ENCODE measurements at places on chromosomes 1 and 21.

GRCh38 chr1:59419361-59420140 lies 122.7 kb downstream of the FGGY start:
- no peak for DNase-seq

GRCh38 chr1:64515427-64515826 lies 45.5 kb downstream of the CACHD1 start:
- DNase-seq = no peak

- DNase-seq = no peak
These were observed 24.6 kb upstream of the RNF187 start for GRCh38 chr1:228462560-228462959.

DNA sequence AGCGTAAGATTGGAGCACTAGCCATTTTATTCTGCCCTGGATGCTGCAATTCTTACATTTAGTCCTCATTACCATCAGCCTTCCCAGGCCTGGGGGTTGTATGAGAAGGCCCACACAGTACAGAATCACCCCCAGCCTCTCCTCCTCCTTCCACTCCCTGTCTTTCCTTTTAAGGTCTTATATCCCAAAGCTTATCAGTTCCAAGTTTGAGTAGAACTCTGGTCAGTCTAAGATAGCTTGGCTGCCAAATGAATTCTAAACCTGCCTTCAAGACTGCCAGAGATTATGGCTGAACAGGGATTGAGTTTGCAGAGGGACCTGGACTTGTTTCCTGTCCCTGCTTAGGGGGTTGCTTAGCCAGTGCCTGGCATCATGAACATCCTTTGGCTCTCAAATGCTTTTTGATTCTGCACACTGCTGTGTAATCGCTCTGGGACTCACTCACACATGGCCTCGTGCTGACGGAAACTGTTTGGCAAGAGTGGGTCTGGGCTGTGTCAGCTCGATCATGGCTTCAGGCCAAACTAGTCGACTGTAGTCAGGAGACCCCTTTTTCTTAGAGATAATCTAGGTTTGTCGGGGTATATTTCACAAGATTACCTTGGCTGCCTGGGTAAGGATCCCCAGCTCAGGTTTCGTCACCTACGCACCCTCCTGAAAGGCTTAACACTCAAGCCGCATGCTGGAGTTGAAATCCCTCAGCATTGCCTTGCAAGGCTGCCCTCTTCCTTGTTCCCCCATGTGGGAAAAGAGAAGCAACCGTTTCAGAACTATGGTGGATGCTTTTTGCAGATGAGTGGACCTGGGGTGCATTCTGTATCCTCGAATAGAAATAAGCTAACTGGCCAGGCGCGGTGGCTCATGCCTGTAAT lies 252.6 kb downstream of the NFIA start:
- no peak for DNase-seq

DNA sequence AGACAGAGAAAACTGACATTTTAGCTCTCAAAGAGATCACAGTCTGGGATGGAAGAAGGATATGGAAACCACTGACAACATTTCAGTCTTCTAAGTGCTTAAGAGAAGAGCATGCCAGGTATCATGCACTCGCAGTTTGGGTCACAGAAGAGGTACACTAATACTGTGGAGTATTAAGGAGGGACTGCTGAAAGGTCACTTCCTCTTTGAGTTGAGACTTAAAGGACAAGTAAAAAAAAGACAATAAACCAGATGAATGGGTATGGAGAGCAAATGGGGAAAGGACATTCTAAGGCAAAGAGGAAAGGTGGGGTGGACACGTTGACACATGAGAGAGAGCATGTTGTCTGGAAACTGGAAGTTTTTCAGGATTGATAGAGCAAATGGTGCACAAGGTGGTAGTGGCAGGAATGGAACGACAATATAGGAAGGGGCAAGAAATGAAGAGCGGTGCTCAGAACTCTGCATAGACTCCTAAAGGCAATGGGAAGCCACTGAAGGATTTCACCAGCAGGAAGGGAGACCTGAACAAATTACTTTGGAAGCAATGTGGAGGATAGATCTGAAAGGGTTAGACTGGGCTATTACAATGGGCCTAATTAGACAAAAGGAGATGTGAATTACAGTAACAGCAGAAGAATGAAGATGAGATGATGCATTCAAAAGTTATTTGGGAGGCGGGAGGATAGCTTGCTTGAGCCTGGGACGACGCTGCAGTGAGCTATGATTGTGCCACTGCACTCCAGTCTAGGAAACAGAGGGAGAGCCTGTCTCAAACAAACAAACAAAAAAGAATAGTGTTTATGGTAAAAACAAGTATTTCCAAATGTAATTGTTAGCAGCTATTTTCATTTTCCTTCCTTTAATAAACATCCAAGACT lies 11.1 kb downstream of the DIPK1A start:
- DNase-seq = no peak

DNA sequence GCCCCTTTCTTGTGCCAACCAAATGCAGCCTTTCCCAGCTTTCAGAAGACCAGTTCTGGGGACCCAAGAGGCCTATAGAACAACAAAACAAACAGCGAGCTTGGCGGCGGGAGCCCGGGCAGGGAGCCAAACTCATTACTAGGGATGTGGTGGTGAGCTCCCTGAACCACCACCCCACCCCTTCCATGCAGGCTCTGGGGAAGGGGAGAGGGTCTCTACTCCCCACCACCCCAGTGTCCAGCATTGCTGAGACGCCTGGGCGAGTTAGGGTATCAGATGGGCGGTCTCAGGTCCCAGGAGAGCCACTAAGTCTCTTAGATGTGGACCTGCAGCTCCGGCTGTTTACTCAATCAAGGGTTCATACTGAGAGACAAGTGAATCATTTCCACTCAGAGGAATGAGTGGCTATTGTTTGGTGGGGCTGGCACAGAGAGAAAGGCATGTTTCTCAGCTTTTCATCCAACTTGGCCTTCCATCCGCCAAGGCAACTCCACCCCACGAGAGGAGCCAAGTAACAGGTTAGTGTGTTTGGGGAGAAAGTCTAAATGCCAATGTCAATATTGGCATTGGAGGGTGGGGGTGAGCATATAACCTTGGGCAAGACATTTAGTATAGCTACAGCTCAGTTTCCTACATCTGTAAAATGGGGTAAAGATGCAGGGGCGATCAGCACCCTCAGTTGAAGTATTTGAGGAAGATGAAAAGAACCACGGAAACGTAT lies 40.9 kb downstream of the PLXNA2 start:
- no peak for DNase-seq

DNA sequence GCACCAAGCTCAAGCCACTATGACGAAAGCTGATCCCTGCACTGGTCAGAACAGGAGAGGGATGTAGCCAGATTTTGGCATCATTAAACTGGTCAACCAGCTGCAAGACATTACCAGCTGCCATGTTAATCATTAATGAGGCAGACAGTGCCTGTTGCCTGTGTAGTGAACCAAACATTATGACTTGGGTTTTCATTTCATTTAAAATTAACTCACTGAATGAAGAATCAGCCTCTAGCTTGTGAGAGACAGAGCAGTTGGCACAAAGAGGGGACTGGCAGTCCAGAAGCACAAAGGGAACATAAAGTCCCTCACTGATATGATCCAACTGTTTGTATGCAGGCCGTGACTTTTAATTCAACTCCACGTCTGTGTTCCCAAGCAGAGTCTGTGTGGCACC lies 318.9 kb downstream of the SEC16B start:
- no peak for DNase-seq

DNA sequence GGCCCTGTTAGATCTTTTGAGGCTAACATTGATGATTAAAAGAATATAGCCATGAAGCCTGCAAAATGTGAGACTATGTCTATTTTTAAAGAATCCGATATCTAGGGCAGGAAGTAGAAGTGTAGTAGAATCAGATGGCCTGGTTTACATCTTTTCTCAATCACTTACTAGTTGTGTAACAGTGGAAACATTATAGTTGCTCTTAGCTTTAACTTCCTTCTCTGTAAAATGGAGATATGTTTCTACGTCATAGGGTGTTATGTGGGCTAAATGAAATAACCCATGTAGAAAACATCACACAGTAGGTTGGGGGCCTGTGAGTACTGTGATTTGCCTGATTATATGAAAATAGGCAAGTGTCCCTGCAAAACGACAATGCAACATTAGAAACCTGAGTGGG lies 4.4 kb upstream of the IGFN1 start:
- no peak for DNase-seq

DNA sequence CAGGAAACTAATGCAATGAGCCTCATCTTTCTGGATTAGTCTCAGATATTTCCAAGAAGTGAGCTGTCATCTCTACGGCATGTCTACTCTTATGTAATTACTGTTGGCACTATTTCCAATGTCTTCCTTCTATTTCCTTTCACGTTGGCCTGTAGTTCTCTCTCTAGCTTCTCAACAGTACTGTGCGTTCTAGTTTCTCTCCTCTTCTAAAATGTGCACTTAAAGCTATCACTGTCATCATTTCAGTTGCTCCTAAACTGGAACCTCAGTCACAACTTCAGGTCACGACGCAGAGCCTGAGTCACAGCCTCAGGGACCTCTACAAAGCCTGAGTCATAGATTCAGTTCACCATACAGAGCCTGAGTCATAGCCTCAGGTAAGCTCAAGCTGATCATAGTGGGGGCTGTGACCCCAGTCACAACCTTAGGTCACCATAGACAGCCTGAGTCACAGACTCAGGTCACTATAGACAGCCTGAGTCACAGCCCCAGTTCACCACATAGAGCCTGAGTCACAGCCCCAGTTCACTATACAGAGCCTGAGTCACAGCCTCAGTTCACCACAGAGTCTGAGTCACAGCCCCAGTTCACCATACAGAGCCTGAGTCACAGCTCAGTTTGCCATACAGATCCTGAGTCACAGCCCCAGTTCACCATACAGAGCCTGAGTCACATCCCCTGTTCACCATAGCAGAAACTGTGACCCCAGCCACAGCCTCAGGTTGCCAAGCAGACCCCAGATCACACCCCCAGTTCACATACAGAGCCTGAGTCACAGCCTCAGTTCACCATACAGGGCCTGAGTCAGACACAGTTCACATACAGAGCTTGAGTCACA lies 13.0 kb downstream of the WNT9A start:
- DNase-seq = no peak

All from vagina (tissue), 2 donors.